ENCODE measurements at places on chromosomes 3 and 15.

DNA sequence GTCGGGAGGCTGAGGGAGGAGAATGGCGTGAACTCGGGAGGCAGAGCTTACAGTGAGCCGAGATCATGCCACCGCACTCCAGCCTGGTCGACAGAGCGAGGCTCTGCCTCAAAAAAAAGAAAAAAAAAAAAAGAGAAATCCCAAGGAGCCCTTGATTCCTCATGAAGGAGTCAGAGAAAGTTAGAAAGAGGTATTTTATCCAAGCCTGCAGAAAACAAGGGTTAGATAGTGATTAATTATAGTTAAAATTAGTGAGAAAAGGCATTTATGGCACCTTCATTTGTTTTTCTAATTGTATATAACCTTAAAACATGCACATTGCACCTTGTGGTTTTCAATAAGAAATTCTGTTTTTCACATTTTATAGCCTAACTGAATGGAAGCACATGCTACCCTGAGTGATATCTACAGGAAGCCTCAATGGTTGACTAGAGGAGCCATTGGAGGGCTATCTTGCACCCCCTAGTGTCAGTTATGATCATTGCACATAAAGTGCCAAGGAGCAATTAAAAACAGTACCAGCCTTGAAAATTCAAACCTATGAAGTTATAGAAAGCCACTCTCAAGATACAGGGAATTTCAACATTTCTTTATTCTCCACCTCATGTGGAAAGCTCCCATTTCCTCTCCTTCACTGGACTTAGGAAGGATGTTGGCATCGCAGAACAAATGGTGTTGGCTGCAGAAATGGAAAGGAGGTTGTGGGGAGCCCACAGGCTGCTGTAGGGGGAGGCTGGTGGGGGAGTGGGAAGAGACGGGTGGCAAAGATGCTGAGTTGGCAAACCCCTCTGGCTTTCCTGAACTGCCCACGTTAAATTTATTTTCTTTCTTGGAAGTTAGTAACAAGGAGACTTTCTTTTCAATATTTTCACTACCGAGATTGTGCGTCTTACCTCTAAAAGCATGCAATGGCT is 48.5 kb downstream of the ITGA11 start:
- no peak for DNase-seq

DNA sequence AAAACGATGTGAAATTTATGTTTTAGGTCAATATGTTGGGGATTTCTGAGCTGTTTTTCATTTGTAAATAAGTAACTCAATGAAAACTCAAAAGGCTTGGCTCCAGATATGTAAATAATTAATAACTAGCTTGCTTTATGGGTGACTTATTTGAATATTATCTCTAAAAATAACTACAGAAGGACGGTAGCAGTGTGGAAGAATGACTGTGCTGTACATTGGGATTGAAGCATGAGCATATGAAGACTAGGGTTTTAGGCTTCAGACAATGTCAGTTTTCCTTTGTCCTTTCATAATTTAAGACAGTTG is 343.9 kb downstream of the GRM7 start:
- no peak for DNase-seq

DNA sequence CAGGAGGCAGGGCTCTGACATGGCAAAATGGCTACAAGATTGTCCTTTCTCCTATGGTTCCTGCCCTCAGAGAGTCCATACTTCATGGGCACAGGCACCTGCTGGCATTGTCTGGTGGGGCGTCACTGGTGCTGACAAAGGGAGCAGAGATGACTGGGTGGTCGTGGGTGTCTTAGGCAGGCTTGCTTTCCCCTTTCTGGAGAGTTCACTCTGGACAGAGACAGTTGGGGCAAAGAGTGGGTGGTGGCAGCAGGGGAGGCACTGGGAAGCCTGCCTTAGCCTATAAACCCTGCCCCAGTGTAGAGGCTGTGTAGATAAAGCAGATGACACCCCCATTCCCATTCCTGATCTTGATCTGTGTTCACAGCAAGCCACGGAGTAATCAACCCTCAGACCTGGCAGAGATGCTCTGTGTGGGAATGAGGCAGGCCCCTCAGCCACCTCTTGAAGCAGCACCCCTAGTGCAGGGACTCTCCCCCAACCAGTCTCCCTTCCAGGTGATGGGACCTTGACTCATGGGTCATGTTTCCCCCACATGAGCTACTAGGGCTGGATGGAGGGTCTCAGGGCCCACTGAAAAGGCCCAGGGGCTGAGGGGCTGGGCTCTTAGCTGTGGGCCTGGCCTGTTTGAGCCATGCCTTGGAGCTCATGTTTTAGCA is 20.7 kb upstream of the DOCK3 start:
- no peak for DNase-seq

DNA sequence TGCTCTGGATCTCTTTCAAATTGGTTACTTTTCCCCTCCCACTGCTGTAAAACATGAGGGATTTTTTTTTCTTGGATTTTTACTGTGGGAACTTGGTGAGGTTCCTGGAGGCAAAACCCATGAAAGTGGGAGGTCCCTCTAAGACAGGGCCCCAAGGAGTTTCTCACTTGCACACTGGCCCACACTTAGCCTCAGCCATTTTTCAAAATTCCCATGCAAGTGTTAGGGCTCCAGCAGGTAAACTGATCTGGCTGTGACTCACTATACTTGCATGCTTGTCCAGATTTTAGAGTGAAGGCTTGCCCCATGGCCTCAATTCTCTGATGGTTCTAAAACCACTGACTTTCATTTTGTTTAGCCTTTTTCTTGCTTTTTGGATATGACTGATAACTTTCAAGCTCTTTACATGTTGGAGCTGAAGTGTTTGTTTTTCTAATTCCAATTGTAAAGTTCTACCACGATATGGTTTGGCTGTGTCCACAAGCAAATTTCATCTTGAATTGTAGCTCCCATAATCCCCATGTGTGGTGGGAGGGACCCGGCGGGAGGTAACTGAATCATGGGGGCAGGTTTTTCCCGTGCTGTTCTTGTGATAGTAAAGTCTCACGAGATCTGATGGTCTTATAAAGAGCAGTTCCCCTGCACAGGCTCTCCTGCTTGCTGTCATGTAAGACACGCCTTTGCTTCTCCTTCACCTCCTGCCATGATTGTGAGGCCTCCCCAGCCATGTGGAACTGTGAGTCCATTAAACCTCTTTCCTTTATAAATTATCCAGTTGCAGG is 37.7 kb downstream of the MCCC1 start:
- DNase-seq: no peak

- DNase-seq: peak; percentile 57
Measured at GRCh38 chr3:50164984-50165909, 10.1 kb downstream of the SEMA3F start.

- no peak for DNase-seq
Measured at GRCh38 chr3:47846880-47847248, 43.9 kb downstream of the DHX30 start.

DNA sequence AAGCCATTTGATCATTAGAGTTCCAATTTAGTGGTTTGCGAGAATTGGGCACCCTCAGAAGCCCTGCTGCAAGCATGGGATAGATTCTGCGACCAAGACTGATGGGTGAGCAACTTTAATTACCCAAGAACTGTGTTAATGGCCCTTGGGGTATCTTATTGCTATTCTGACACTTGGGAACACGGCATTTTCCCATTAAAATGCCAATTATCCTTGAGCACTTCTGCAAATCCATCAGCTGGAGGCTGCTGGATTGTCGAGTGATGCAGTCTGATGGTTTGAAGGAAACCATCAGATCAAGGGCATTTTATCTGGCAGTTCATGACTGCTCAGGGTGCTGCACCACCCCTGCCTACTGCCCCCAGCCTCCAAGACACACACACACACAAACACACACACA is 183.6 kb upstream of the PROK2 start:
- no peak for DNase-seq

GRCh38 chr3:175940881-175941280 is 1081.7 kb downstream of the NAALADL2 start:
- no peak for DNase-seq

- no peak for DNase-seq
Measured at GRCh38 chr3:40465456-40465855, 8.3 kb downstream of the RPL14 start.

- no peak for DNase-seq
Measured at GRCh38 chr3:154188846-154189245, 67.7 kb downstream of the ARHGEF26 start.

DNA sequence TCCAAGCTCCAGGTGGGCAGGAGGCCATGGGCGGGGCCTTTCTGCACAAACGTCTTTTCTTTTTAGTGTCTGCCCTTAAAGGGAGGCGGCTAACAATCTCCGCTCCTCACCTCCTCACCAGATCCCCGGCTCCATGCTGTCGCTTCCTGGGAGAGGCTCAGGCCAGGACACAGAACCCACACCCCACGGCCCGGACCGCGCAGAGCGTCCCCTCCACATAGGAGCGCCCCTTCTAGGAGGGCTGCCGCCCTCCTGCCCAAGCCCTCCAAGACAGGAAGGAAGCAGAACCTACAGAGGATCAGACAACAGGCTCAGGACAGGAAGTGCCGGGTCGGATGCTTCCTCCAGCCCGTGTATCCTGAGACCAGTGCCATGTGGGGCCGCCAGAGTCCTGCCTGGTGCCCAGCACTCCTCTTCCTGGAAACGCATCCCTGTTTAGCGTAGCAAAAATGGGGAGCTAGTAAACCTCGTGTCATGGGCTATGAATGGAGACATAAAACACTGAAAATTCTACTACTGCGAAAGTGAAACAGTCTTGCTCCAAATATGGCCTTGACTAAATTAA is 83.2 kb upstream of the ATP10A start:
- no peak for DNase-seq

DNA sequence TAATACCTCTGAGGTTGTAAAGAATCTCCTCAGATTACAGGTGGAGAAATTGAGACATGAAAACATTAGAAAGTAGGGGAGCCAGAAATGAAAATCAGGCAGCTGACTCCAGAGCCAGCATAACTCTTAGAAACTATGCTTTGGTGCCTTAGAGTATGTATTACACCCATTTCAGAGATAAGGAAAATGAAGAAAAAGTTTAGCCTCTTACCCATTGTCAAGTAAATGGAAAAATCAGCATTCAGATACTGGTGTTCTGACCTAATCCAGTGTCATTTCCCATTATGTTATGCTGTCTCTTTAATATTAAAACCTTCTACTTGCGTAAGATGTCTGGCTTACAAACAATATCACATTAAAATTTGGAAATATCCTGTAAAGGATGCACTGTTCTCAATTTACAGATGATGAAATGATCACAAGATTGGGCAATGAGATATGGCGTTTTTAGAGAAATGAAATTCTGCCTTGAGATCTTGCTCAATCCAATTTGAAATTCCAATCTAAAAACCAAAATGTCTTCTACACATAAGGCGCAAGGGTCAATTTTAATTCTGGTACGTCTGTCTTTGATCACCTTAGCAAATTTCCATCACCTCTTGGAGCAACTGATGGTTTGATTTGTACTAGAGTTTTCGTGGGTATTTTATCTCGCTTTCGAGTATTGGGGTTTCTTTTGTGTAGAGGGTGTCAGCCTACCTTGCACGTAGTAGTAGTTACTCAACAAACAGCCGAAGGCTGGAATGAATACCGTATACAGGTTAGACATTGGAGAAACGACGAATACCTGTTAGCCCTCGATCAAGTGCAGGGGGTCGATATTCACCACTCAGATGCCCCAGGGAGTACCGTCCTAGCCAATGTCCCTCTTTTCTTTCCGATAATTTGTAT is 902 bp upstream of the ZCWPW2 start:
- no peak for DNase-seq

DNA sequence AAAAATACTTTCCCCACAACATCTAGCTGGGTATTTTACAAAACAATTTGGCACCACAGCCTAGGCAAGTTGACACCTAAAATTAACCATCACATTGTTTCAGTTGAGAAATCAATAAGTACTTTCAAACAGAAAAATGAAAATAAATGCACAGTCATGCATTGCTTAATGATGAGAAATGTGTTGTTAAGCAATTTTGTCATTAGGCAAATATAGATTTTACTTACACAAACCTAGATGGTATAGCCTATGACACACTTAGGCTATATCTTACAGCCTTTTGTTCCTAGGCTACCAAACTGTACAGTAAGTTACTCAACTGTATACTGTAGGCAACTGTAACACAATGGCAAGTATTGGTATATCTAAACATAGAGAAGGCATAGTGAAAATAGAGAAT is 608.6 kb upstream of the BCHE start:
- DNase-seq: no peak

GRCh38 chr15:39578851-39579486 is 1.9 kb upstream of the THBS1 start:
- DNase-seq: no peak

GRCh38 chr3:160099834-160100233 is 111.2 kb downstream of the IL12A start:
- no peak for DNase-seq

DNA sequence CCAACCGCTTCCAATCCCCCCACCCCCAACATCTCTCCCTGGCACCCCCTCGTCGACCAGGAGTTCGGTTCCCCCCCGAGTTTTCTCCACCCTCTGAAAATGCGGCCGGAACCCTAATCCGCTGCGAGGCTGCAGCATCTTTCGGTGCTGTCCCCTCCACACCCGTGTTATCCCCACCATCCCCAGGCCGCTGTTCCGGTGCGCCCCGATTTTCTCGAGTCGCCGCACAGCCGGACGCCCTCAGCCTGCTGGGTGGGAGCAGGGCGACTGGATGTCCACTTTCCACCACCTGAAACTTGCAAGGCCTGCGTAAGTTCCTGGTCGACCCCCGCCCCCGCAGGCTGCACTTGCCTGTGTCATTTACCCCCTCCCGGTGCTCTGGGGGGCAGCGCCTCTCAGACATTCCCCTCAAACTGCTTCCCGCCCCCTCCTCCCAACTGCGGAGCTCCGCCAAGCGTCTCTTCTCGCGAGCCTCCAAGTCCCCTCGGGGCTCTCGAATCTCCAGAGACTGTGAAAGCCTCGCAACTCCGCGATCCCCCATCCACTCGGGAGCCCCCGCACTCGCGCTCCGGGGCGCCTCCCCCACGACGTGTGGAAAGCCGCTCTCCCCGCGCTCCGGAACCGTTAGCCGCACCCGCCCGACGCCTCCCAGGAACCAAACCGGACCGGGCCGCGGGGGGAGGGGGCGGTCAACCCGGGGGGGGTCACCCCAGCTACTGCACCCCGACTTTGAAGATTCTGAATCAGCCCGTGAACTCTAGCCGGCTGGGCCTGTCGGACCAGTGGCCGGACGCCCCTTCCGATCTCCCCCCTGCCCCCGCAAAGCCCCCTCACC is 566 bp downstream of the ETV5 start:
- peak; percentile 51 for DNase-seq

GRCh38 chr15:51205050-51205975 is 110.6 kb upstream of the TNFAIP8L3 start:
- no peak for DNase-seq

DNA sequence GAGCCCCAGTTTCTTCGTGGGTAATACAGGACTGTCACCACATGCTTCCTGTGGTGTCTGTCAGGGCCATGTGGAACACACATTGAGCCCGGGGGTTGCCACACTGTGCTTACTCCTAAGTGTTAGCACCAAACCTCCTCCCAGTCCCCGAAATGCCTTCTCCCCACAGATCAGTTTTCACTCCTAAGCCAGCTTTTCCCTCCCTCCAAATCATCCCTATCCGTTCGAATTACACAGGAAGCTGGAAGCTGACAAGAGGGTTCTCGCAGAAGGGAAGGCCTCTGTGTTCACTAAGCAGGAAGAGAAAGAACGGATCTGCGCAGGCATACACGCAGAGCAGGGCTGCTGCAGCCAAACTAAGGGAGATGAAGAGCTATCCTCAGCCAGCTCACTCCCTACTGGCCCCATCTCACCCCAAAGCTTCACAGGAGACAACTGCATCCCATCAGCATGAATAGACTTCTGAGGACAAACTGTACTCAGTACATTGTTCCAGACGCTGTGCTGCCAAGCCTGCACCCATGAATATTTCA is 32.3 kb downstream of the XXYLT1 start:
- DNase-seq: no peak

- no peak for DNase-seq
Measured at GRCh38 chr3:42276141-42277132, 10.5 kb upstream of the CCK start.

GRCh38 chr3:122356402-122356801 is 26.6 kb downstream of the MIX23 start:
- DNase-seq: peak; percentile 0
